Tibial artery (tissue), 4 donors: ENCODE measurements at places on chromosomes 5 and 9.

DNA sequence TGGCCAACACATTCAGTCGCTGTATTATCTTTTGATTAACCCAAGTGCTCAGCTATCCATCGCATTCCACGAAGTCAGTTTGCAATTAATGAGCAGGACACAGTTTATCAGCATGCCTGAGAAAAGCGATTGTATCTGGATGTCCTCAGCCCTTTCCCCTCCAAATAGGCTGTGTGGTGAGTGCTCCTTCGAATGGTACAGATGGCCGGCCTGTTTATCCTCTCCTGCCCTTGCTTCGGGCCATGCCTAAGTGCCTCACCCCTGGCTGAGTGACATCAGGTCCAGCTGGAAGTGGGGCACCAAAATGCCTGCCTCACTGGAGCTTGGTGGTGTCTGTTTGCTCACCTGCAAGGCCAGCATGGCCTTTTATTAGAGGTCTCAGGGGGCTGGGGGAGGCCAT is 317.3 kb downstream of the GADD45G start:
- no peak for DNase-seq

- no peak for DNase-seq
Measured at GRCh38 chr9:110486218-110486617, 93.3 kb downstream of the SVEP1 start.

- DNase-seq: no peak
Measured at GRCh38 chr9:89792189-89793123, 187.6 kb downstream of the GADD45G start.

DNA sequence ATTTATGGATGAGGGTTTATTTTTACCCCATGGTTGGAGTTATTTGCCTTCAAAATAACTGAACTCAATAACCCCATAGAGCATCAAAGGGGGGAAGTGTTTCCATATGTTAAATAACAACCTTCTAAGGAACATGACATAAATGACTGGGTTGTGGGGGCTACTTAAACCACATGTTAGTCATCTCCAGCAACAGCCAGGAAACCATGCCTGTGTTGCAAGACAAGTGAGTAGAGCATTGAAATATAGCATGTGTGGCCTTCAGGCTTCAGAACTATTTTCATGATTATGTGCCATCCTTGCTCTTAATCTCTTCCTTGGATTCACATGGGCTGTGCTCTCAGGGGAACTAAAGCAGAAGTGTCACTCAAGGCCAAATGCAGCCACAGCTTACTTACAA is 431.2 kb downstream of the AGTPBP1 start:
- DNase-seq: no peak

DNA sequence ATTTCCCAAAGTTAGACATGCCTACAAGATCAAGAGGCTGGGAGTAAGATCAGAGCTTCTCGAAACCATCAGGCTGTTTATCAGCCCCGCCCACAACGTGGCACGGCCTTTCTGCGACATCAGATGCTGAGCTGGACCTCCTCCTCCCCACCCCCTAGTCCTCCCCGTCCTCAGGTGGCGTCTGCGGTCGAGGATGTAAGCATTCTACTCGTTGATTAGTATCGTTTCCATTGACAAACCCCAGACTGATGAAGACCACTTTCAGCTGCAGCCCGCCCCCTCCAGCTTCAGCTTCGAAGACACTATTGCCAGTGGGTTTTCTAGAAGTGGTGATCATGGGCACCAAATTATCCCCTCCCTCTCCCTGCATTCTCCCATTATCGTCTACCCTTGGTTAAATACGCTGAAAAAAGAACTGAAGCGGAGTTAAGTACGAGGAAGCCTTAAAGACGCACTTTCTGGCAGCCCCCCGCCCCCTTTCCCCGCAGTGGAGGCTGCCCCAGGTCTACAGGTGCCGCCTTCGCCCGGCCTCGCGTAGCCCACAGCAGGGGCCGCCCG is 1.1 kb downstream of the PPIC start:
- peak; percentile 85 for DNase-seq

- no peak for DNase-seq
Measured at GRCh38 chr5:127439644-127440043, 77.8 kb upstream of the PRRC1 start.

DNA sequence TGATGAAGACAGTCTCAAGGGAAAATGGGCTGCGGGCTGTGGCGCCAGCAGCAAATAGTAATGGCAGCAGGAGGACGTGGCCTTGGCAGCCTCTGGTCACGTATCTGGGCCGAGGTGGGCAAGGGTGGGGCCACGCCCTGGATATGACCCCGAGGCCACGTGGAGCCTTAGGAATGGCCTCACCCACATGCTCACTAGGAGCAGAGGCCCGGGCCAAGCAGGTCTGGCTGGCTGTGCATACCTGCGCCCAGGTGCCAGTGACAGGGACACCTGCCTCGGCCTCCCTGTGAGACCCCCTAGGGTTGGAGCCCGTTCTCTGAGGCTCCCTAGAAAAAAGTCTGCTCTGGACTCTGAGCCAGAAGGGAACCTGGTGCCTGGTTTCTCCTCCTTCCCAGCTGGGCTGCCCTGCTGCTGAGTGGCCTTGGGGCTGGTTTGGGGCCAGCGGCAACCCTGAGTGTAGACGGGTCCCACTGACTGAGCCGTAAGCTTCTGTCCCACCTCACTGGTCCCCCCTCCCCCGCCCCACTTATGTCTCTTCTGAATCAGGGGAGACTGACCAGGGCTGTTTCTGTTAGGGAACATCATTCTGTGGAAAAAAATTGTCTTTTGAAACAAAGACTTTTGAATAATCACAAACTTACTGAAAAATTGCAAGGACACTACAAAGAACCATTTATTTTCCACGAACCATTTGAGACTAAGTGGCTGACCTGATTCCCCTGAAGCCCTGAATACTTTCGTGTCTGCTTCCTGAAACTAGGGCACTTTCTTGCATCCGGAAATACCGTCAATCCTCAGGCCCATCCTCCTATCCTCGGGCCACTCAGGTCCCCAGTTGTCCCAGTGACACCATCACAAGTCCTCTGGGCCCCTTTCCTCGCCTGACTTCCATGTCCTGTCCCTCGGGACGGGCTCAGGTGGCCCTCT is 60.8 kb downstream of the WNK2 start:
- DNase-seq: no peak
